Renal cortex interstitium (tissue), 15 donors: ENCODE measurements at places on chromosomes 5 and 9. TPM values are rescaled to one million over a fixed set of nuclear protein-coding genes. Genes with fewer than 3 reads are reported as not detected.
A peak's percentile ranks its signal among the peaks of the same experiment; 100 is the strongest.

- DNase-seq = peak; percentile 17
Measured at GRCh38 chr5:71830681-71831539, 111.8 kb downstream of the CARTPT start.

DNA sequence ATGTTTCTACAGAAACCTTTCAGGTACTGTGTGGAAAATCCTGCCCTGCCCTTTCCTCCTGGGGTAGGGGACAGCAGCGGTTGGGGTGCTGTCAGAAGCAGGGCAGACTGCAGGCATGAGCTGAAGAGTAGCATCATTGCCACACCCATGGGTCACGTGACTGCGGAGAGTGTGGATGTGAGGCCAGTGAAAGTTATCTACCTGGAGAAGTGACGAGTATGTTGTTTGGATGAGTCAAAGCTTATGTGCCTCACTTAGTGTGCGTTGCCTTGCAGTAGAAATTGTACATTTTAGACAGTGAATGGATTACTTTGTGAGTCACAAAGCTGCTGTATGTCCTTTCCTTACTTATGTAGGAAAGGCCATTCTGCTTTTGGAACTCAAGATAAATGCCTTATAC is 21.7 kb upstream of the ACTBL2 start:
- DNase-seq = no peak

DNA sequence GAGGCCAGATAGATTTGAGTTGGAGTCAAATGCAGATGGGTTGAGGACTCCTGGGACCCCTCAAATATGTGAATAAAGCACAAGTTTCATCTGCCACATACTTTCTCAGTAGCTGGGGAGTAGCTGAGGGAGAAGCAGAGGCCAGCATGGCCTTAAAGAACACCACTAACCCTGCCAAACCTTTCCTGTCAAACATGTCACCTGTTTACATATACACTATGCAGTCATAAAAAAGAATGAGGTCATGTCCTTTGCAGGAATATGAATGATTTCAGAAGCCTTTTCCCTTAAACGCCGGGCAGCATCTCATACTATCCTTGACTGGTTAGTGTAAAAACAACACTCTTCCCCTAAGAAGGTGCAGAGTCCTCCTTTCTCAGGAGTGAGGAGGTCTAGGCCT is 25.2 kb upstream of the HSD17B4 start:
- no peak for DNase-seq

- no peak for DNase-seq
Measured at GRCh38 chr9:94929369-94929756, 202.9 kb downstream of the AOPEP start.

DNA sequence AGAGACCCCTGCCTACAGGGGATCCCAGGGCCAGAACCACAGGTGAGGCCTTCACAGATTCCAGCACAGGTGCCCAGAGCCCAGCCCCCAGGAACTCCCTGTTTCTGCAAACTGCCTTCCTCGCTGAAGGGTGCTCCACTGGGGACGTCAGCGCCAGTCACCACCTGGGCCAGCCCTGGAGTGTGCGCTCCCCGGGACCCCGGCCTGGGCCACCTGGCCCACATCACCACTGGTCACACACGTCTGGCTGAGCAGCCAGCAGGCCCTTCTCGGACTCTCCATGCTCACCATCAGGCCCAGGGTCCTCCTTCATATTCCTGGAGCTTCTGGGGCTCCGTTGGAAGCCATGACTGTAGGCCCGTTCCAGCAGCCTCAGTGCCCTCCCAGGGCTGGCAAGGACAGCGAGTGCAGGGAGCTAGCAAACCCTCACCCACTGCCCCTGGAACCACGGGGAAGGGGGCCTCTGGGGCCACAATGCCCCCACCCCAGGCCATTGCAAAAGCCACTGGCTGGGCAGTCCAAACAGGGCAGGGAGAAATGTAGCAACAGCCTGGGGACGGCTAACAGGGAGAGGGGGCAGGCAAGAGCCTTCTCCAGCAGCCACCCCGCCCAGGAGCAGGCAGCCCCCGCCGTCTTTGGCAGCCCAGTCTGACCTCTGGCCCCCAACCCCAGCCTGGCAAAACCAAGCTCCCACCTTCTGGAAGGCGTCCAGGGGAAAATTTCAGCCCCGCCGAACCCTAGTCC is 1.3 kb downstream of the AGPAT2 start:
- DNase-seq = no peak

SV2C gene
- polyA plus RNA-seq = 1.3 TPM

ANKRD55 gene
- polyA plus RNA-seq = 1.4 TPM

STC2 gene
- 2.9 TPM for polyA plus RNA-seq
